ENCODE measurements at places on chromosomes 5 and 9. TPM values are rescaled to one million over a fixed set of nuclear protein-coding genes. Genes with fewer than 3 reads are reported as not detected.

The TOR2A gene
- 2.8 TPM for total RNA-seq

The UNC13B gene
- total RNA-seq: 33.0 TPM

The OBP2B gene
- not detected for total RNA-seq

The FGF18 gene
- total RNA-seq: 3.9 TPM

The SPATA6L gene
- 4.2 TPM for total RNA-seq

The DAB2 gene
- total RNA-seq: 64.5 TPM

The ICE1 gene
- 47.5 TPM for total RNA-seq

The GARIN3 gene
- not detected for total RNA-seq

The PLCXD3 gene
- under 0.01 TPM for total RNA-seq

The CKMT2 gene
- total RNA-seq: 287 TPM

The SPRY4 gene
- 15.6 TPM for total RNA-seq

The S100Z gene
- total RNA-seq: 2.1 TPM

The YTHDC2 gene
- 44.0 TPM for total RNA-seq

The LCN15 gene
- not detected for total RNA-seq

The CARTPT gene
- not detected for total RNA-seq

The PCSK5 gene
- total RNA-seq: 35.1 TPM

The CCDC69 gene
- total RNA-seq: 21.5 TPM

The SERF1A gene
- 6.6 TPM for total RNA-seq

The INSL6 gene
- total RNA-seq: not detected

The IRGM gene
- total RNA-seq: not detected

The ACTBL2 gene
- not detected for total RNA-seq

The SPINK4 gene
- not detected for total RNA-seq

The HSPA5 gene
- total RNA-seq: 122 TPM

The IRX1 gene
- 1.6 TPM for total RNA-seq

The EQTN gene
- total RNA-seq: 0.51 TPM

The ADCY2 gene
- total RNA-seq: 41.3 TPM

The QRFP gene
- not detected for total RNA-seq

The PROB1 gene
- 30.6 TPM for total RNA-seq

The MEGF10 gene
- total RNA-seq: 59.6 TPM

The WDR41 gene
- 76.3 TPM for total RNA-seq

The PCDHGC5 gene
- total RNA-seq: 3.1 TPM

The SV2C gene
- total RNA-seq: 0.31 TPM

The GABRA6 gene
- not detected for total RNA-seq

The PAPPA gene
- total RNA-seq: 3.0 TPM
